Transverse colon (tissue), 4 donors: ENCODE measurements at places on chromosomes 5 and 9.

DNA sequence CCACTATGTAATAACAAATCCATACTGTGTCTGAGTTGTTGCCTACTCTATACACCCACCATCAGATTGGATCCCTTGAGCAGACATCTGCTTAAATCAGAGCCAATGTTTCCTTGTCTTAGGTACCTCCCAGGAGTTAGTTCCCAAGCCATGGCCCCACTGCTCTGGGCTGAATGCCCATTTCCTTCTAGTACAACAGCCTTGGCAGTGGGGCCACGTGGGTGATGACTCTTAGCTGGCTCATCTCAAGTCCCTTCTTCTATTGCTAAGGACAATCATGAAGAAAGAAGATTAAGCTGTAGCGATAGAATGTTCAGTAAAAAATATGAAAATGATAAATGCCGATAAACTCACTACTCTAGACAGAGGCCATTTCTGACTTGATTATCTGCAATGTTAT lies 16.6 kb downstream of the PTGR1 start:
- H3K4me1 ChIP-seq = no peaks in the 10 kb centered on the region
- no peak overlapping the region for H3K4me3 ChIP-seq
- H3K27ac ChIP-seq = no peak overlapping the region
- DNase-seq = no peak

DNA sequence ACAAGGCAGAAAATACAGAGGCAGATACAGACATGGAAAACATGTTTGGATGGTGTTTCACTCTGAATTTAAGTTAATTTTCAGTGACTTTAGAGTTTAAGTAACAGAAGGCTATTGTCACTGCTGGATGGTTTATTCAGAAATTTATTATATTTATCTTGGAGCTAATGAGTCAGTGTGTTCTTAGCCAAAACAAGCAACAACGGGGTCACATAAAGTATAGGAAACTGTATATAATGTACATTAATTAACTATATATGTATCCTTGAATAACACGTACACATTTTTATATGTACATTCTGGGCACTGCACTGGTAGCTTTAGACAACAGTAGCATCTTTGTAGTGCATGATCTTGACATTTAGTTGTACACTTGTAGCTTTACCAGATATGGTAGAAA lies 30.7 kb downstream of the CYLC2 start:
- H3K4me1 ChIP-seq = no peaks in the 10 kb centered on the region
- H3K36me3 ChIP-seq = no peaks in the 10 kb centered on the region
- H3K27ac ChIP-seq = no peak overlapping the region
- no peak for DNase-seq
- no peaks in the 10 kb centered on the region for H3K27me3 ChIP-seq

DNA sequence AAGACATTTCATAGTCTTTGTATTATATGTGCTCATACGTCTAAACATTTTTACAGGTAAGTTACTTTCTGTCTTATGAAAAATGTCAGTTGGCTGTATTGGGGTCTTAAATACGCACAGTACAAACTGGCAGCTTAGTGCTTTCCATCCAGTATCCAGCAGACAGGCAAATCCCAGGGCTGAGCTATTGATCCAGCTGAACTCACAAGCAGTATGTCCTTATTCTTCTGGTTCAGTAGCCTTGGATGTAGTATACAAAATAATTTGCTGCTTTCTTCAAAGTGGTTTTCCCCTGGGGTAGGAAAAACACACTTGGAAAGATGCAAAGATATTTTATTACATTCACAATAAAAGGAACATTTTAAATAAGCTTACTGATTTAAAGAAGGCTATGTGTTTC lies 617.2 kb downstream of the NR2F1-AS1 start:
- no peak overlapping the region for H3K27ac ChIP-seq
- no peaks in the 10 kb centered on the region for H3K36me3 ChIP-seq
- H3K4me3 ChIP-seq = no peak overlapping the region
- DNase-seq = no peak
- no peaks in the 10 kb centered on the region for H3K4me1 ChIP-seq

DNA sequence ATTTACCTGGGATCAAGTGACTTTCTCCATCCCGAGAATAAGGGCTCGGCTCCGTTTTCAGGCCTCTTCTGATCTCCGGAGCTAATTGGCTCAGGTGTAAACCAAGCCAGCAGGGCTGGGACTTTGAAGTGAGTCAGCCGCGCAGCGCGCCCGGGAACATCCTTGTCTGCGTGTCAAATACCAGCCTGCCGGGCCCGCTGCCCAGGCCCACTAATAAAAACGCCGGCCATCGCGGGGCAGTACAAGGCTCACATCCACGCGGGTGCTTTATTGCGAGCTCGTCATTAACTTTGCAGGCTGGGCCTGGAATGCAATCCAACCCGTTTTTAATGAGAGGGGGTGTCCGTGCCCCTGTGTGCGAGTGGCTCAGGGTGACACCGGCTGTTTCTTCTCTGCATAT lies 416.8 kb downstream of the IRX2 start:
- no peaks in the 10 kb centered on the region for H3K27me3 ChIP-seq
- no peak for DNase-seq
- H3K36me3 ChIP-seq = no peaks in the 10 kb centered on the region
- no peak overlapping the region for H3K4me3 ChIP-seq
- no peak overlapping the region for H3K27ac ChIP-seq
- H3K4me1 ChIP-seq = no peaks in the 10 kb centered on the region

DNA sequence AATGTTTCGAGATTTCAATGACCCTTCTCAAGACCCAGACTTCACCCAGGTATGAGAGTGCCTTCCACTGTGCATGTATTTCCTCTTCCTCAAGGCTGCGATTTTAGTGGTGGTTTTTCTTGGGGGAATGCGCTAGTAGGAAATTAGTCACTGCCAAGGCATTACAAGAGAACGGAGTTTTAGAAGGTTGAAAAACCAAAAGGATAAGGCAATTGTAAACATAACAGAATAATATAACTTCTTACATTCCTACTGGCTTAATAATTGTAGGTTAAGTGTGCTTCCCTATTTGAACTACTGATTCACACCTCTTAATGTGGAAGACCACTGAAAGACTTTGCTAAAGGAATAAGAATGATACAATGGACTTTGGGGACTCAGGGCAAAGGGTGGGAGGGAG lies 38.9 kb downstream of the ACO1 start:
- no peak overlapping the region for H3K4me3 ChIP-seq
- H3K36me3 ChIP-seq = no peaks in the 10 kb centered on the region
- peaks cover 4% of the 10 kb centered on the region for H3K4me1 ChIP-seq
- H3K27me3 ChIP-seq = no peaks in the 10 kb centered on the region
